Inflammatory macrophage treated with lipopolysaccharide for 1 hour (primary cell): ENCODE measurements at places on chromosomes 16 and 17.

GRCh38 chr17:39194089-39194984 lies 3.1 kb downstream of the CACNB1 start:
- no peak for DNase-seq

- DNase-seq: no peak
These were observed 22.1 kb downstream of the MLYCD start for GRCh38 chr16:83920894-83921491.

DNA sequence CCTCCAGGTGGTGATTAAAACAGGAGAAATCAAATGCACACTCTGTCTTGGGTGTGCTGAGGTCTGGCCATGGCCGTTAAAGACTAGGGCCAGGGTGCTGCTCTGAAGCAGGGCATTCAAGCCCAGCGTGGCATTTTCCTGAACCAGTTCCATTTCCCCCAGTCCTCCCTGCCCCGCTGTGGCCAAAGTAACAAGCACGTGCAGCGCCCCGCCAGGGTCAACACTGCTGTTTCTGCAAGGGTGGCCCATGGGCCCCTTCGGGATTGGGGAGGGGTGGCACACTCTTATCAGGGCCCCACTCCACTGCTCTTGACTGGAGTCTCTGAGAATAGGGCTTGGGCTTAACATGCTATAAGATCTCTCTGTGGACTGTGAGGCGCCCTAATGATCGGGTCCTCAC lies 72.9 kb downstream of the IL21R start:
- DNase-seq: no peak

DNA sequence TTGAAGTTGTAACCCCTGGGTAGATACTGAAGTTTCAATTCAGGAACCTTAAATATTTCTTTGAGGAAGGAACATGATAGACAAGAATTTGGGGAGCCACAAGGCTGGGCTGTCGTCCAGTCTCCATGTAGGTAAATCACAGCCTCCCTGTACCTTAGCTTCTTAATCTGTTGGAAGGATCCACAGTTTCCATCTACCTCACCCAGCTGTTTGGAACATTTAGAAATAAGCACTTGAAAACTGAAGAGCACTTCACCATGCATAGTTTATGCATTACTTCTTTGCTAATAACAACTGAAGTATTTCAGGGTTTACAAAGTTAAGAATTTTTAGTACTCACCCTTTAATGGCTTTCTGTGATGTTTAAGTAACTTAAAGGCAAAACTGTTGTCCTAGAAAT lies 17.2 kb downstream of the TXNDC11 start:
- DNase-seq: no peak

GRCh38 chr17:38707678-38708351 lies 2.7 kb downstream of the MLLT6 start:
- DNase-seq: no peak

GRCh38 chr16:82857693-82858365 lies 231.1 kb downstream of the CDH13 start:
- DNase-seq: no peak

DNA sequence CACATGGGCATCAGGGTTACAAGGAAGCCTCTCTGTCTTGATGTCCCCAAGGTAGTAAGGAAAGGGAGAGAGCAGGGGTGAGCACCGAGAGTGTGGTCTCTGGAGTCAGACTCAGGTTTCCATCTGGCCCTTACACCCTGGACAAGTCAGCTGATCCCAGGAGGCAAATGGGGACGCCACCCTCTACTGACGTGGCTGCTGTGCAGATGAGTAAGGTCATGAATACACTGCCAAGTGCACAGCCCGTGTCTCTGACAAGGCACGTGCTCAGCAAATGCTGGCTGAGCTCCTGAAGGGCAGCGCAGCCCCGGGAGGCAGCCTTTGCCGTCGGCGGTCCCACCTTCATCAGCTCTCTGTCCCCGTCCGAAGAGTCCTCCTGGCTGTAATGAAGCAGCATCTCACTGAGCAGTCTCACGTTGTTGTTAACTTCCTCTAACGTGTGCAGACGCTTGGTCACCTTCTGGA lies 19.4 kb downstream of the GGA3 start:
- DNase-seq: no peak

DNA sequence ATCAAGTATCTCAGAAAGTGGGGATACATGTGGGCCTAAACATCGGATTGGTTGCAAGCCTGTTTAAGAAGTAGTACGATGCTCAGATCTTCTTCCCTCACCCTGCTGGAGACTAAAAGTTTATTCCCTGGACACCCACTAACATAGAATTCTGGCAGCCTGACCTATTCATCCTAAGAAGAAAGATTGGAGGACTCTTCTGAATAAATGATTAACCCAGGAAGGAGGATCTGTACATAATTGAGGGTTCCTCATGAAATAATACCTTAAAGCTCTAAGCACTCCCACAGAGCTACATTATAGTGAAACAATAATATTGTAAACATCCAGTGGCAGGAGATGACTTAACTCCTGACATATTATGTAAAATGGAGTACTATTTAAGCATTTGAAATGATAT lies 111.7 kb downstream of the NLK start:
- DNase-seq: no peak

GRCh38 chr16:12436201-12436657 lies 367.5 kb downstream of the CPPED1 start:
- DNase-seq: no peak

GRCh38 chr16:450785-451512 lies 25.5 kb downstream of the RAB11FIP3 start:
- DNase-seq: no peak

- DNase-seq: no peak
These were observed 15.3 kb downstream of the DLG4 start for GRCh38 chr17:7204336-7204735.

GRCh38 chr17:45241328-45242028 lies 19.8 kb downstream of the FMNL1 start:
- DNase-seq: no peak

DNA sequence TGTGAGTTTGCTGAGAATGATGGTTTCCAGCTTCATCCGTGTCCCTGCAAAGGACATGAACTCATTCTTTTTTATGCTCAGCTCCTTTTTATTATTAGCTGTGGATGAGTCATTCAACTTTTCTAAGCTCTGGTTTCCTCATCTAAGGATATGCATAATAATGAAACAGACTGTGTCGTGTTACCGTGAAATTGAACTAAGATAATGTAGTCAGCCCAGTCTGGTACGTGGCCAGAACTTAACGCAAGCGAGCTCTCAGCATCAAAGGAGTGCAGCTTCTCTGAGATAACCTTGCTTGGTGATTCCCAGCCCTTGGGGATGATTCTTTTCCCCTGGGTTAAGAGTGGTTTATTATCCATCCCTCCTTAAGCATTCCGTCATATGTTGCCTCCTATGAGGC lies 454.3 kb upstream of the EEF2KMT start:
- DNase-seq: no peak

- DNase-seq: no peak
These were observed 3.3 kb downstream of the GCGR start for GRCh38 chr17:81807210-81807719.

DNA sequence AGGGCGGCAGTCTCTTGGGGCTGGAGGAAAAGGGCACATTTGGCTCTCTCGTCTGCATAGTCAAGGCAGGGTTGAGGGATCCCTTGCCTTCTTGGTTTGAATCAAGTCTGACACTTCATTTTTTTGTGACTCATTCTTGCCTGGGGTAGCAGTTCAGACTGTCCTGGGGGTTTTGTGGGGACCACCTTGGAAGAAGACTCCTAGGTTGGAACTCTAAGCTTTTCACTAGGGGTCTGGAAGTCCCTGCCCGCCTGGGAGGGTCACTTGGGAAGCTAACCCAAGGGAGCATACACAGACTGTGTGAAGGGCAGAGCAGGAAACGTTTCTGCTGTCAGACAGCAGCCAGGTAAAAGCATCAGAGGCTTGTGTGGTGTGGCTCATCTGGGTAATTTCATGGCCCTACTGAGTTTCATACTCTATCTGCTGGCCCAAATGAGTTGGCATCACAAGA lies 11.3 kb downstream of the YPEL2 start:
- DNase-seq: no peak

- no peak for DNase-seq
These were observed 28.5 kb downstream of the STAT5B start for GRCh38 chr17:42247734-42248133.

- DNase-seq: peak; percentile 83
These were observed 11.1 kb downstream of the CRYBA1 start for GRCh38 chr17:29257756-29258155.

DNA sequence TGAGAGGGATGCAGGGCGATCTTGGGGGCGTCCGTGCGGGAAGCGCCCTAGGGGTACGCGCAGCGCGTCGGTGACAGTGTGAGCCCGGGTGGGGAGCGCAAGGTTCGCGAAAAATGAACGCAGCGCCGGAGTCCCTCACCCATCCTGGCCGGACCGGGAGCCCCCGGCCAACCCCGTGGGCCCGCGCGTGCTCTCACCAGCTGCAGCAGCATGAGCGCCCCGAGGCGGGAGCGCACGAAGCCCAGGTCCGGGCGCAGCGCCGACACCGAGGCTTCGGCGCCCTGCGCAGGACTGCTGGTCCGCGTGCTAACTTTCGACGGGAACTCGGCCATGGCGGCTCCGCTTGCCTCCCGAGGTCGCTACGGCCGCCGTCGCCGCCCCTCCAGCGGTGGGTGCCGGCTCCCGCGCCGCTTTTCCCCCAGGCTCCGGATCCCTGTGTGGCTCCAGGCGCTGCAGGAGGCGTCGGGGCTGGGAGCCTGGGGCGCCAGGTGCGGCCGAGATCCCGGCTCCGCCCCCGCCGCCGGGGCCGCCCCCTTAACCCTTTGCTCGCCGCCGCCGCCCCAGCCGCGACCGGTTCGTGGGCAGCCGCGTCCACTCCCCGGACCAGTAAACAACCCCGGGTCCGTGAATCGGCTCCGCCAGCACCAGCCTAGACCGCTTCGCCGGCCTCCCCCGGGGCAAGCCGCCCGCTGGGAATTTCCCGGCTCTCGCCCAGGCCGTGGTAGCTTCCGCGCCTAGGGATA lies at the start of gene PLLP:
TSS of gene PLLP (minus strand) at position 464 of the 743 bp plus-strand sequence. CDS start at position 332, 132 bp downstream.
- peak; percentile 52 for DNase-seq

DNA sequence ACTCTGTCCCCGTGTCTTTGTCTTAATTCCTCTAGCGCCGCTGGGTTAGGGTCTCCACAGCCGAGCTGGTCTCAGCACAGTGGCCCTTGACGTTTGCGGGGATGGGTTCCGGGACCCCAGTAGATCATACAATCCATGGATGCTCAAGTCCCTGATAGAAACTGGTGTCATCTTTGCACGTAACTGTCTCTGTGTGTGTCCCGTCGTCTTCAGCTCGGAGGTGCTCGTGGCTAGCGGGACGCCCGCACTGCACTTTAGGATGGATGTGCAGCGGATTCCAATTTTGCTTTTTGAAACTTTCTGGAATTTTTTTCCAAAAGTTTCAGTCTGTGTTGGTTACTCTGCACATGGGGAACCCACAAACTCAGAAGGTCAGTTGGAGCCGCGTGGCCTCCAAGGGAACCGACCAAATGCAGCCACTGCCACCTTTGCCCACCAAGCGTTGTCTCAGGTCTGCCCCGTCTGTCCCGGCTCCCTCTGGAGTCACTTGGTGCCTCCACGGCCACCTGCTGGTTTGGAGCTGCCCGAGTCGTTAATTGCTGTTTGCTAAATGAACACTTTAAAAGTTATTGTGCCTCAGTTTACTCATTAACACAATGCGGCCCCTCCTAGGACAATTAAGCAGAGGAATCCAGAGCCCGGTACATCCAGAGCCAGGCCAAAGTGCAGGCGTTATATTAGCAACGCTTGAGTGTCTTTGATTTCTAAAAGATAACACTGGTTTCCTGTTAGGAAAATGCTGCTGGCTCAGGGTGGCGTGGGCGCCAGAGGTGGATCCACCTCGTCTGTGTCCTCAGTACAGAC lies 5.3 kb upstream of the DPEP1 start:
- DNase-seq: no peak

GRCh38 chr17:61139219-61139618 lies 260.4 kb upstream of the TBX2 start:
- DNase-seq: peak; percentile 67

DNA sequence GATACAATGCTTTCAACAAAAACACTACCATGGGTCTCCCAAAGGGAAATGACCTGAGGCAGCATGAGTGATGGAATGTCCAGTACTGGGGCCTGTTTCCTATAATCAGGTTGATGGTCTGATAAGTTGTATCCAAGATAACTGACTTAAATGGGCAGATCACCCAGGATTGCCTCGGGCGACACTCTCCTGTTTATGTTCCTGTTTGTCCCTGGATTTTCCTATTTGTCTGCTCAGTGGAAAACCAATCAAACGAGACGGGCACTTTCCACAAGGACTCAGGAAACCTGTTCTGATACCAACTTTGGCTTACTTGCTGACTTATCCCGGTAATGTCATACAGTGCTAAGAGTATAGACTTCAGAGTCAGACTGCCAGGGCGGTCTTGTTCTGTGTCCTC lies 27.4 kb downstream of the USP43 start:
- no peak for DNase-seq

DNA sequence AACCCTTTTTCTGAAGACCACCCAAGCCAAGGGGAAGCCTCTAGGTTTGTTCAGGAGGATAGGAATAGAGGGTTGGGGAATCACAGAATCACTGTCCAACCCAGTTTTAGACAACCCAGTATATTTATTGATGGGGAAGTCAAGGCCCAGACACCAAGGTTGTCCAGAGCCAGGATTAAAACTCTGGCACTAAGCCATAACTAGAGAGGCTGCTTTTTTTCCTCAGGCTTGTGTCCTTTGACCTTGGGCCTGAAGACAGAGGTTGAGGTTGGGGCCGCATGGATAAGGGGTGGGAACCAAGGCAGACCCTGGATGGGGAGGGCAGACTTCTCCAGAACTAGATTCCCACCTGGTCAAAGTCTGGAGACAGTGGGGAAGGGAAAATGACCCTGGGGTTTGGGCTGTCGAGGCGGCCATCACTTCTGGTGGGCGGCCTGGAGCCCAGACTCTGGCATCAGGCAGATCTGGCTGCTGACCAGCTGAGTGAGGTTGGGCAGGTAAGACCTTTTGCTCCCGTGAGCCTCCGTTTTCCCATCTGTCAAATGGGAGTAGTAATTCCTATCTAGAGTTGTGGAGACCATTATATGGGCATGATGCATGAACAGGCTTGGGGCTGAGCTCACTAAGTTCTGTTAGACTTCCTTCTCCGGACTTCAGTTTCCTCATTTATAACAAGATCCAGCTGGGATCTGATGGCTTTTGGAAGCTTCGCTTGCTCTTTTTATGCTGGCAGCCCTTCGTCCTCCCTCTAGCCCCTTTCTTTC lies 17.9 kb downstream of the IGFBP4 start:
- no peak for DNase-seq

DNA sequence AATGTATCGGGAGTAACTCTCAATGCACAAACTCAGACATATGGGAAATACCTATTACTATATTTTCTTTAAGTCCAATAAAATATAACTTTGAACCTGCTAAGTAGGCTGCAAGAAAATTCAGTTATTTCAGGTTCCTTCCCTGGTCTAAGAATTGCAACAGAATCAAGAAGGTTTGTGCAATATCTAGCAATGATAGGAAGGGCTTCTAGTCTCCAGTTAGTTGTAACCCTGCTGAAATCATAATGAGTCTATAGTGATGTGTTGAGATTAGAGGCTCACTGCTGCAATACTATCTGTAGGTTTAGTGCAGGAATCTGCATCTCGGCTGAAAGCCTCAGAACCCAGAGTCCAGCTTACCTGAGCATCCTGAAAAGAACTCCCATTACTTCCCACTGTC lies 110.5 kb downstream of the PMP22 start:
- peak; percentile 16 for DNase-seq
